ENCODE measurements at places on chromosomes 11 and 22.
A peak's percentile ranks its signal among the peaks of the same experiment; 100 is the strongest.

- peak; percentile 39 for DNase-seq
Observed at GRCh38 chr22:42283278-42284201, 13.1 kb upstream of the TCF20 start.

- no peak for DNase-seq
Observed at GRCh38 chr11:126350836-126351235, 4.7 kb upstream of the ST3GAL4 start.

DNA sequence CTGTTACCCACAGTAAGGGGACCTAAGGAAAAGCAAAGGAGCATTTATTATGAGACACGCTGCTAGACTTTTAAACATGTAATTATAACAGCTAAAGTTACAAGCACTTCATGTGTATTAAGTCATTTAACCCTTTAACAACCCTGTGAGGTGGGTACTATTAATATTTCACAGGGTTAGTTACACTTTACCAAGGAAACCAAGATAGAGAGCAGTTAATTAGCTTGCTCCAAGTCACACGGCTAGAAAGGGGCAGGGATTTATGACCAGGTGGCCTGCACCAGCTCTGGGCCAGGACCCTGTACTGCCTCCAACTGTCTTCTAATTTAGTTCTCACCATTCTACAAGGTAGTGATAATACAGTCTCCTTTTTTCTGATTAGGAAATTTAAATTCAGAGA is 74.9 kb downstream of the RPL27A start:
- DNase-seq: no peak

- no peak for DNase-seq
Observed at GRCh38 chr22:47452184-47452583, 689.7 kb downstream of the TBC1D22A start.

DNA sequence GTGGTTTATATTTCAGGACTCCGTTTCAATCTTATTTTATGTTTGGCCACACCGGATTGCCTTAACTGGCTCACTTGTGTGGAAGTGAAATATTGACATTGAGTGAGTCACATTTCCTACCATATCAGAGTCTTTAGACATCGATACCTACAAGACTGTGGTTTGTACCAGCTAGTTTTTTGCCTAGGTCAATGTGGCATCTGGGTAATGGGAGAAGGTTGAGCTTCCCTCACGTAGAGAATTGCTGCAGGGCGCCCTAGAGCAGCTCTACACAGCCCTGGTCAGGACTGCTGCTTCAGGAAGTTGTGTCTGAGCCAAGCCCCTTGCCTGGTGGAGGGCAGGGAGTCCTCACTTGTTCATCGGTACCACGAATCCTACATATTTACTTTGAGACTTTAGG is 1.6 kb downstream of the GRAMD1B start:
- no peak for DNase-seq

GRCh38 chr11:11346303-11346702 is 6.7 kb downstream of the CSNK2A3 start:
- DNase-seq: no peak

GRCh38 chr22:41338614-41339212 is 37.4 kb downstream of the ZC3H7B start:
- DNase-seq: no peak

DNA sequence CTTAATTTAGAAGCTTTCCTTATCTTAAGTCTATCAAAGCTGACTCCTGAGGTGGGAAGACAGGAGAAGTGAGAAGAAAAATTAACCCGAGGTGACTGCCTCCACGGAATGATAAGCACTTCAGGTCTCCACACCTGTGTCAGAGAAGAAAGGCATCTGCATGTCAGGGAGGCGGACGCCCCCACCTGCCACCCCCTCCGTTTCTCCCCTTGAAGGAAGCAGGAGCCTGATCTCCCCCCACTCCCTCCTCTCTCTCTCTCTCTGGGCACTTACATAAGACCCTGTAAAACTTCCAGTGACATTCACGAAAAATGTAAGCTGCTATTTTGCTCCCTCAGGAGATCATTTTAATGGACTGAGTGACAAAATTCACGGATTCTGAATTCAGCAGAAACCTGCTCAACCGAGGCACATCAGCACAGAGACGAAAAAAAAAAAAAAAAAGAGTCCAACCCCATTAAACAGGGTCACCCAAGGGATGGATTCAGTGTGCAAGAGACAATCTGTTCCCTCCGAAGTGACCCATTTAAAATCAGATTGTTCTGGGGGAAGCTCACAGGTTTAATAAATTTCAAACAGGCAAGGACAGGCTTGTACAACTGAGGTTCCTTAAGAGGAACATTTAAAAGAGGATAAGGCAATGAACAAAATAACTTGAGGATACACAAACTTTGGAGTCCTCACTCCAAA is 1.5 kb downstream of the LARGE1 start:
- DNase-seq: no peak

DNA sequence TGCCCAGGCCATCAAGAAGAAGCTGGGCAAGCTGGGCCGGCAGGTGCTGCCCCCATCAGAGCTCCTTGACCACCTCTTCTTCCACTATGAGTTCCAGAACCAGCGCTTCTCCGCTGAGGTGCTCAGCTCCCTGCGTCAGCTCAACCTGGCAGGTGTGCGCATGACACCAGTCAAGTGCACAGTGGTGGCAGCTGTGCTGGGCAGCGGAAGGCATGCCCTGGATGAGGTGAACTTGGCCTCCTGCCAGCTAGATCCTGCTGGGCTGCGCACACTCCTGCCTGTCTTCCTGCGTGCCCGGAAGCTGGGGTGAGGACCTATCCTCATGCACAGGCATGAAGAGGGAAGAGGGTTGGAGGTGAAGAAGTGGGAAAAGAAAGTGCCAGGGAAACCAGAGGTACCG is 5.3 kb upstream of the NHERF4 start:
- no peak for DNase-seq

DNA sequence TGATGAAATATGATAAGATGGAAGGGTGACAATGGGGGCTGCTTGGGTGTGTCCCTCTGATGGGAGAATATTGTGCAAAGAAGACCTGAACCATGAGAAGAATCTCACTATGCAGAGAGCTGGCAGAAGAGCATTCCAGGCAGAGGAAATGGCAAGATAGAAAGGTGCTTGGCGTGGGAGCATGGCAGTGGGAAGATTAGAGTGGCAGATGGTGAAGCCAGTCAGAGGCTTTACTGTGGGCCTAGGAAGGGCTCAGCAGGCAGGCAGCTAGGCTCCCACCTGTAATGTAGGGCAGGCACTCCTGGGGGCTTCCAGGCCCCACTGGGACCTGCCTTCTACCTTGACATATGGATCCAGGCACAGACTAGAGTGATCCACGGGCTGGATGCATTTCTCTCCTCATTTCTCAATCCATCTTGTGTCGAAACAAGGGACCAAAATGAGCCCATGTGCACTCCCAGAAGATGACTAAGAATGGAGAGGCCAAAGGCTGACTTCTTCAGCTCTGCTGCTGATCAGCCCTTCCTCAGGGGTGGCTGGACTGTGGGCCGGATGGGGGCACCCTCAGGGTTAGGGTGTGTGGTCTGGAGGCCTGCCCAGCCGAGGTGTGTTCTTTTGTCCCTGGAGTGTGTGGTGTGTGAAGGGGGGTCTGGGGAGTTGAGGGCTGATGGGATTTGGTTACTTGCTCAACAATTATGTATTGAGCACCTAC is 88.3 kb downstream of the TSPAN18 start:
- DNase-seq: peak; percentile 76

GRCh38 chr22:18023509-18024275 is 669 bp downstream of the MICAL3 start:
- peak; percentile 90 for DNase-seq

DNA sequence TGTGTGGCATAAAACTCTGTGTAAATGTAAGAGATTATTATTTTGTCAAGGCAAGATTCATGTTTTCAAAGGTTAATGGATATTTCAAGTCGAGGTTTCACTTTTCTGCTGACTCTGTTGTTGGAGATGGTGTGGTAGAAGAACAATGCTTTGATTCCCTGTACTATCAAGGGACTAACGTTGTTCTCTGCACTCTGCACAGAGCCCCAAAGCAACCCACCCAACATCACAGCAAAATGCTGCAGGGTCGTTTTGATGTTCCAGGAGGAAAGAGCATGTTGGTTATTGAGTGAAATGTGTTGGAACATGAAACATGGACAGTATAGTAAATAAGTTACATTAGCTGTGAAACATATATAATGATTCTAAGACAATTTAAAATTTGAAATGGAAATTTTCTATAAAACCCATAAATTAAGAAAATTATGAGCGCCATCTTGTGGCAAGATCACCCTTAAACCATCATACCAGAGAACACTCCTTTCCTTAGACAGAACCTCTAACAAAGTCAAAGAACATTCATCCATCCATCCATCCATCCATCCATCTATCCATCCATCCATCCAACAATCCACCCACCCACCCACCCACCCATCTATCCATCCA is 164.4 kb upstream of the ZBED5 start:
- peak; percentile 78 for DNase-seq

DNA sequence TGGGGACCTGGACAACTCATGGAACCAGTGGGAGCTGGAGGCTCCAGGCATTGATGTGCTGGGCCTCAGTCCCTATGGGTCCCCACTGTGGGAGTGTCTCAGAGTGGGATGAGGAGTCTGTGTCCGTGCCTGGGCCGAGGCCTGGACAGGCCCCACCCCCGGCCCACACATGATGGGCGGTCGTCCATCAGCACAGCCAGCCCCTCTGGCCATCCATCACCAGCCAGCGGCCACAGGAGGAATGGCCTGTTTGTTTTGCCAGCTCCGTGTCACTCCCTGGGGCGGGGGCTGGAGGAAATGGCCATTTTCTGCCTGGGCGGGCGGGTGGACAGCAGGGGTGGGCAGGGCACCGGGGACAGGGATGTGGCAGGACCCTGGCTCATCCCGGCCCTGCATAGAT is 13.0 kb upstream of the TBX1 start:
- DNase-seq: no peak

DNA sequence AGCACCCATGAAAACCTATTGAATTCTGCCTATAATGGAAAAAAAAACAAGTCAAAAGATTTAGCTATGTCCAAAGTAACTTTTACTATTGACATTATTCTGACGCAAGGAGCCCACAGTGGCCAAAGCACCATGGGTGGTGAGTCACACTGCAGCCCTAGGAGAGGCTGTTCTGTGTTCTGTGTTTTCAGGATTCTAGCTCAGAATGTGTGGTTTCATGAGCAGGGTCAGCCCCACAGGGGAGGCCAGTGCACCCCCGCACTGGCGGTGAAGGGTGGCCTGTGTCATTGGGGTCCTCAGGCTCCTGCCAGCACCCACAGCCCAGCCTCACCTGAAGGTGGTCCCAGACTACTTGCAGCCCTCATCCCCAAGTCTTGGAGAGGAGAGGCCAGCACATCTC is 112.2 kb downstream of the BRD1 start:
- DNase-seq: no peak

- peak; percentile 30 for DNase-seq
Observed at GRCh38 chr11:46363455-46364005, 16.3 kb downstream of the DGKZ start.

DNA sequence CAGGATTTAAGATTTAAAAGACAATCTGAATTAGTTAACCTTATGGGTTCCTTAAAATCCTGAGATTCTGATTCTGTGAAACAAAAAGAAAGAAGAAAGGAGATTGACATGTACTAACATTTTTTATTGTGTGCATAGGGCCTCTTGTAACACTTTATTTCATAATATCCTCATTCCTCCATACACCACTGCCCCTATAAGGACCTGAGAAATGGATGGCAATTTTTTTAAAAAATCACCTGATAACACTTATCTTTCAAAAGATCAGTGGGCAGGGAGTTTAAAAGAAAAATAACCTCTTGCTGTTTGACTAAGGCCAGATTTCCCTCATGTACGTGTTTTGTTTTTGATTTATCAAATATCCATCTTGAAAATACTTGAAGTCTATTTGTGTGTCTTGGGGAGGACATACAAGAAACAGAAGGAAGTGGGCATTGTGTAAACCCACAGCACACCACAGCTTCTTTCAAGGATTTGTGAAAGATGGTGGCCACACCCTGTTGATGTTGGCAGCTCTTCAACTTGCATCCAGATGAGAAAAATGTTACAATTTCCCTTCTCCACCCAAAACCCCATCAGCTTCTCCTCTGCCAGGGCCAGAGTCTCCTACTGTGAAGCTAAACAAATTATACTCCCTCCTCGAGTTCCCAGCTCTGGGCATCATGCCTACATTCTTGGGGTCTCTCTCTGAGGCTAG is 35.0 kb upstream of the MPEG1 start:
- peak; percentile 90 for DNase-seq

DNA sequence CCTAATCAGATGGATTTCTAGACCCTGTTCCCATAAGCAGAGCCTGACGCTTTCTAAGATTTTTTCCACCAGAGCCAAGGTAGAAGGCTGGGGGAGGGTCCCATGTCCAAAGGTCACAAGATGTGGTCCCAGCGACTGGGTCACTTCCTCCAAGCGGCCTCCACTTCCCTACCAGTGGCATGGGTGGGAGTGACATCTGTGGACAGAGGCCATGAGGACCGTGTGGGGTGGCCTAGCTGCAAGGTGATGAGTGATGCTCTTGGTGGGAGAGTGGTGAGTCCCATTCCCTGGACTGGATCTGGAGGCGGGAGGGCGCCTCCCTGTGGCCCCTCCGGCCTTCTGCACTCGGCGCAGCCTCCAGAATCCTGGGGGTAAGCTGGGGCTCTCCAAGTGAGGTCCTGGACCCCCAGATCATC is 32.4 kb upstream of the PRR5 start:
- peak; percentile 60 for DNase-seq

DNA sequence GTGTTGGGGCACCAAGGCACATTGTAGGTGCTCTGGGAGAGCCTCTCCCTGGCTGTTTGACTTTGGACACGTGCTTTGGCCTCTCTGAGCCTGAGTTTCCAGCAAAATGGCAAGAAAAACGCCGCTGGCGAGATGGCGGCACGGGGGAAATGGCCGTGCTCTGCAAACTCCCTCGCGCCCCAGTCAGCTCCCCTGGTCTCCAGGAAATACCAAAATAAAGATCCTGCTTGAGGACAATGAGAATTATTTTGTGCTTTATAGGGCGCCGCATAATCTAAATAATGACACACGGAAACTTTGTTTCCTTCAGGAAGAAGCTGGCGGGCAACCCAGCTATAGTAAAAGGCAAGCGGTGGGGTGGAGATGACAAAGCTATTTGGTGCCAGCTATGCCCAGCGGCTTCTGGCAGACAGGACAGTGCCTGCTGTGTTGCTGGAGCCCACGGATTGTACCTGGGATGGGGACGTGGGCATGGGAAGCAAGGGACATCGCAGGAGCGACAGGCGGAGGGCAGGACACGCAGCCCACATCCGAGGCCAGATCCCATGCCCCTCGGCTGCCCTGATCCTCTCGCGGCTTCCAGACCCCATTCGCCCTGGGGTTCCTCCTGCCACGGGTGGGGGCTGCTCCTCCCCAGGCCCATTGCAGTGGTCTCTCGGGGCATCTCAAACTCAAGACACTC is 26.3 kb upstream of the RFPL3 start:
- DNase-seq: no peak

- no peak for DNase-seq
Observed at GRCh38 chr22:45204819-45205218, 35.9 kb downstream of the KIAA0930 start.

GRCh38 chr11:69167130-69167915 is 11.6 kb downstream of the SMIM38 start:
- no peak for DNase-seq

All from adipocyte (in vitro differentiated cells).